ENCODE measurements at places on chromosomes 4 and X. TPM values are rescaled to one million over a fixed set of nuclear protein-coding genes. Genes with fewer than 3 reads are reported as not detected.

ADH4 gene
- 3.7 TPM for total RNA-seq

- no peak overlapping the region for H3K27ac ChIP-seq
- DNase-seq: no peak
- H3K4me1 ChIP-seq: no peaks in the 10 kb centered on the region
- H3K36me3 ChIP-seq: no peaks in the 10 kb centered on the region
Observed at GRCh38 chr4:124459941-124460310, 252.6 kb downstream of the ANKRD50 start.

DNA sequence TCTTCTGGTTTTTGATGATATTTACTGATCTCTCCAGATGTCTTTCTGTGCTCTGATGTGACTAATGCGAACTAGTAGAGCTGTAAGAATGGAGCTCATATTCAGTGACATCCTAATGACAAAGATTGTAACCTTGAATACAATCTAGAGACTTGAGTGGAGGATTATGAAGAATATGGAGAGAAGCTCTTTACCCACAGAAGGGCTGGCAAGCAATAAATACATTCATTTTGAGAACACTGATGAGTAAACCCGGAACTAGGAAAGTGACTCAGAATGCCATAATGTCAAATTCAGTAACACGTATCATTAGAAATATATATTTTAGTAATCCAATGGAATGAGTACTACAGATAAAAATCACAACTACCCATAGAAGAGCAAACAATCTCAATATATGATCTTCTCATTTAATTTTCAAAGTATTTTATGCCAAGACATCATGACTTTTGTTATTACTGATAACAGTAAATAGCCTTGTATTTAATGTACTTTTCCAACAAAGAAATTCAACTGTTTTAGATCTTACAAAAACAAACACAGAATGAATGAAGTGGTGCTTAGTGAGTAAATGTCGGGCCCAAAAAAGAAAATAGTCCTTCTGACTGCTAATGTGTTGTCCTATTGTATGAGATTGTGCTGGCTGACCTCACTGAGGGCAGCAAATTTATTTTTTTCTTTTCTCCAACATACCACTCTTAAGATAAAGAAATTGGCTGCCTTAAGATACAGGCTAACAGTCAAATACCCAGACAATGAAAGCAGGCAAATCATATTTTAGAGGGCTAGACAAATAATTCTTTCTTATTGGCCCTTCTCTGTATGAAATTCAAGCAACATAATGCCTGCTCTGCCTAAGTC is 49.2 kb upstream of the HDAC8 start:
- no peak overlapping the region for H3K4me3 ChIP-seq
- no peaks in the 10 kb centered on the region for H3K27me3 ChIP-seq
- H3K36me3 ChIP-seq: peaks cover 6% of the 10 kb centered on the region
- H3K27ac ChIP-seq: no peak overlapping the region

SSX5 gene
- total RNA-seq: not detected

- H3K4me1 ChIP-seq: peaks cover 12% of the 10 kb centered on the region
- H3K27ac ChIP-seq: no peak overlapping the region
- H3K27me3 ChIP-seq: no peaks in the 10 kb centered on the region
- H3K36me3 ChIP-seq: peaks cover 68% of the 10 kb centered on the region
Observed at GRCh38 chr4:94214703-94215319, 7.1 kb downstream of the SMARCAD1 start.

- no peak overlapping the region for H3K4me3 ChIP-seq
- no peaks in the 10 kb centered on the region for H3K36me3 ChIP-seq
- H3K4me1 ChIP-seq: no peaks in the 10 kb centered on the region
- DNase-seq: no peak
- H3K27ac ChIP-seq: no peak overlapping the region
- no peaks in the 10 kb centered on the region for H3K27me3 ChIP-seq
Observed at GRCh38 chr4:141467225-141467624, 169.2 kb upstream of the IL15 start.

DNA sequence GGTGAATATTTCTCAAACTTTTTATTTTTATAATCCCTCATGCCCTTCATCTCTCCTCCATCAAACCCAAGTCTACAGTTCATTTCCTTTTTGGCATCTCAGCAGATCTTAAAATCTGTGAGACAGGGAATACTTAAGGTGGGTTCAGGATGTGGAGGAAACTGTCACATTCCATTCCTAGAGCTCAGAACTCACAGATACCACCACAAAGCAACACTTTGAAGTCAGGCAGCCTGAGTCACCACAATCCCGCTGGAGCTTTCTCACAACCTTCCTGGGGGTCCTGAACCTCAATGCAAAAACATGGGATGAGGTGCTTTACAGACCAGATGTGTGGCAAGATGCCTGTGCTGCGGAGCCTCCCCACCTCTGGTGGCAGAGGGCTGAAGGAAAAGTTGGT is 63.2 kb downstream of the HHIP start:
- DNase-seq: no peak
- H3K4me3 ChIP-seq: no peak overlapping the region
- peaks cover 9% of the 10 kb centered on the region for H3K27me3 ChIP-seq
- no peak overlapping the region for H3K27ac ChIP-seq
- peaks cover 8% of the 10 kb centered on the region for H3K36me3 ChIP-seq

- DNase-seq: no peak
- no peak overlapping the region for H3K4me3 ChIP-seq
- no peaks in the 10 kb centered on the region for H3K4me1 ChIP-seq
- peaks cover 4% of the 10 kb centered on the region for H3K27me3 ChIP-seq
- no peak overlapping the region for H3K27ac ChIP-seq
Observed at GRCh38 chr4:140556372-140557085, 12.2 kb downstream of the UCP1 start.

GIMD1 gene
- not detected for total RNA-seq

DNA sequence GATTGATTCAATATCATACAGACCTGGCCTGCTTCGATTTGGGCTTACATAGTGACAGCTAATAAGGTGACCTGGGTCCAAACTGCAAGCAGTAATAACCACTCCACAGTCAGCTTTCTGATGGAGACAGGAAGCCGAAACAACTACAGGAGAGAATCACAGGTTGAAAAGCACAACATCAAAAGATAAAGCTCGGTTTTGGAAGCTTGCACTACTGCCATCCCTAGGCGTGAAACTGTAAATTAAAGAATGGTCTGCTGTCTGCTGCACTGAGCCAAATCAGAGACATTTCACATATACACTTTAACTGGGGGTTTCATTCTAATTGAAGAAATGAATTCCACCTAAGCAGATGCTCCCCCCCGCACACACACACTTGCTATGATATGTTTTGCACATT is 116.3 kb downstream of the DHX15 start:
- no peaks in the 10 kb centered on the region for H3K36me3 ChIP-seq
- no peak for DNase-seq
- H3K4me1 ChIP-seq: peaks cover 30% of the 10 kb centered on the region
- peaks cover 62% of the 10 kb centered on the region for H3K27me3 ChIP-seq
- no peak overlapping the region for H3K4me3 ChIP-seq
- H3K27ac ChIP-seq: no peak overlapping the region

GRCh38 chr4:105389167-105389566 is 84.7 kb downstream of the PPA2 start:
- no peaks in the 10 kb centered on the region for H3K4me1 ChIP-seq
- no peak overlapping the region for H3K27ac ChIP-seq
- H3K36me3 ChIP-seq: peaks cover 34% of the 10 kb centered on the region
- no peak overlapping the region for H3K4me3 ChIP-seq

- peaks cover 3% of the 10 kb centered on the region for H3K27me3 ChIP-seq
- no peak overlapping the region for H3K27ac ChIP-seq
- H3K36me3 ChIP-seq: no peaks in the 10 kb centered on the region
- DNase-seq: no peak
- no peak overlapping the region for H3K4me3 ChIP-seq
Observed at GRCh38 chrX:154300816-154301215, 5.2 kb downstream of the TKTL1 start.

DNA sequence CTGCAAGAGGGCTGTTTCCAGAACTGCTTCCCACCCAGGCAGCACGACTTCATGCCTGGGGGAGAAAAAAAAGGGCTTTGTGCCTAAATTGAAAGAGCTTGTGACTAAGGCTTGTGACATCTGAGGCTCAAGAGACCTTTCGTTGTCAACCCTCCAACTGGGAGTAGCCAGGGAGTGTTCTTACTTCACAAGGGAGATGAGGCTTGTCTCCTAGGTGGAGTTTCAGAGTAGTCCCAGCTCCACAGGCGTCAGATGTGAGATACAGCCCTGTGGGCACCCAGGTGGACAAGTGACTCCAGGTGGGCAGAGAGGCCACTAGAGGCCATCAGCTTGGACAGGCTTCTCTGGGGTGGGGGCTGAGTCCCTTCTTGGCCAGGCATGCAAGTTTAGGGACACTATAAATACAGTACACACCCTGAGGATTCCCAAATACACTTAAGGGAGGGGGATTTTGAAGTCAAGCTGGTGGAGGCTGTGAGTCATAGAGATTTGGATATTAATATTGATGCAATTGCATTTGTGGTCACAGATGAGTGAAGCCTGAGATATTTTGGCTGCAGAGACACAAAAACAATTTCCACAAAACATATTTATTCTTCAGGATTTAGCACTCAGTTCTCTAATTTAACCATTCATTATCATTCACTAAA is 40.1 kb upstream of the SETD7 start:
- no peak for DNase-seq
- H3K27me3 ChIP-seq: peaks cover 2% of the 10 kb centered on the region
- no peaks in the 10 kb centered on the region for H3K36me3 ChIP-seq

DNA sequence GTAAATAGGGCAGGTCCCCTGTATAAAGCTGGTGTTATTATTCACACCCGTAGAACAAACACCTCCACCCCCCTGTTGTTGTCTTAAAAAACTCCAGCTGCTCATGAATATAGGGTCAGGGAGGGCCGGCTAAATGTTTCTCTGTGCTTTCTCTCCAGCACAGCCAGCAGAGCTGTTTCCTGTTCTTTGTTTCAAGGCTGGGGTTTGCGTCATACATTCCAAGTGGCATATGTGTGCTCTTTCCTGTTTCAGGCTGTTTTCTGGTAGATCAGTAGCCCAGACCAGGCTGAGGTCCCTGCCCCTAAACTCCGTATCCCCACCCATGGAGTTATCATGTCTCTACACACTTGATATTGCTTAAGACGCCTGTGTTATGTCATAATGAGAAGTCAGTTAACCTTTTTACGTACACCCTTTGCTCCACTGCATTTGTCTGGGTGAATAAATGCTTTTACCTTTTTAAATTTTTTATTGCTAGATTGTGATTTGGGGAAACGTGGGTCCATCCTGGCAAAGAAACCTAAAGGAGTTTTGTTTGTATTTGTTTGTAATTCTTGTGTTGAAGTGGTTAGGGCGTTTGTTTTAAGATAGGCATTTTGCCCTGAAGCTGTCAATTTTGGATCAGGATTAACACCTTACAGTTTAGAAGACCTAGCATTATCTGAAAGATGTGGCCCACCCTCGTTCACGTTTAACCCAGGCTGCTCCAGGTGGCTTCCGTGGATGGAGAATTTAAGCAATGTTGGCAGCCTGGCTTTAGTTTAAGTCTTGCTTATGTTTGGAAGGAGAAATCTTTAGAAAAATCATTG is 3.3 kb downstream of the KLF3 start:
- H3K36me3 ChIP-seq: peaks cover 18% of the 10 kb centered on the region
- DNase-seq: no peak
- peaks cover 3% of the 10 kb centered on the region for H3K27me3 ChIP-seq
- H3K4me3 ChIP-seq: peak overlapping the region; percentile 99
- H3K27ac ChIP-seq: peak overlapping the region; percentile 100

PSAPL1 gene
- 1.2 TPM for total RNA-seq

DNA sequence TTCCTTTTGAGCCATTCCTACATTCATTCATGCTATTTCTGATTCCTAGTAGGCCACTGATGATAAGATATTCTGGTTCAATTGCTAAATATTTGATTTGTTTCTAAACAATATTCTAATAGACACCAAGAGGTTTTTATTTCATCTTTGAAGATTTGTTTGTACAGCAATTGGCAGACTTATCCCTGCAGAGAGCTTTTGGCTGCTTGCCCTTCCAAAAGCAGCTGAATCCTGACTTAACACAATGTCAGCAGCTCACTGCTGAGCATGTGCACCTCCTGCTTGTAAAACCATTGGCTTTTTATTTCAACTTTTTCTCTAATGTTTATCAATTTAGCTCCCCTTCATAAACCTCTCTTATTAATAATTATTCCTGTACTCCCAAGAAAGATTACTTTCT is 45.3 kb downstream of the MMRN1 start:
- no peak for DNase-seq
- no peaks in the 10 kb centered on the region for H3K27me3 ChIP-seq

DNA sequence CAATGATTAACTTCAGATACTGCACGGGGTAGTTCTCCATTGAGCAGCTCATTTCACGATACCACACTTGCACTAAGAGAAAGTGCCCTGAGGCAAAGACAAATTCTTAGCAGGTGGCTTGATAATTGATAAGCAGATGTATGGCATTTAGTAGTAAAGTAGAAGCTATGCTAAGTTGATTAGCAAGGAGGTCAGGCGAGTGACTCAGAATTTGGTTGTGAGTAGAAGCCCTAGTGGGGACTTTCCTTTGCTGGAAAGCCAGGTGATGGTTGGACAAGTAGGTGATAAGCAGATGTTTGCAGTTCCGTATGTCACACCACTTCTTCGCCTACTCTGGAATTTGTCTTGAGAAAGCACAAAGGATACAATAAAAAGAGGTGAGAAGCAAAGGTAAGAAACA is 58.7 kb downstream of the TLL1 start:
- no peak overlapping the region for H3K4me3 ChIP-seq
- H3K36me3 ChIP-seq: no peaks in the 10 kb centered on the region
- no peak overlapping the region for H3K27ac ChIP-seq
- H3K27me3 ChIP-seq: peaks cover 4% of the 10 kb centered on the region
- H3K4me1 ChIP-seq: no peaks in the 10 kb centered on the region

DNA sequence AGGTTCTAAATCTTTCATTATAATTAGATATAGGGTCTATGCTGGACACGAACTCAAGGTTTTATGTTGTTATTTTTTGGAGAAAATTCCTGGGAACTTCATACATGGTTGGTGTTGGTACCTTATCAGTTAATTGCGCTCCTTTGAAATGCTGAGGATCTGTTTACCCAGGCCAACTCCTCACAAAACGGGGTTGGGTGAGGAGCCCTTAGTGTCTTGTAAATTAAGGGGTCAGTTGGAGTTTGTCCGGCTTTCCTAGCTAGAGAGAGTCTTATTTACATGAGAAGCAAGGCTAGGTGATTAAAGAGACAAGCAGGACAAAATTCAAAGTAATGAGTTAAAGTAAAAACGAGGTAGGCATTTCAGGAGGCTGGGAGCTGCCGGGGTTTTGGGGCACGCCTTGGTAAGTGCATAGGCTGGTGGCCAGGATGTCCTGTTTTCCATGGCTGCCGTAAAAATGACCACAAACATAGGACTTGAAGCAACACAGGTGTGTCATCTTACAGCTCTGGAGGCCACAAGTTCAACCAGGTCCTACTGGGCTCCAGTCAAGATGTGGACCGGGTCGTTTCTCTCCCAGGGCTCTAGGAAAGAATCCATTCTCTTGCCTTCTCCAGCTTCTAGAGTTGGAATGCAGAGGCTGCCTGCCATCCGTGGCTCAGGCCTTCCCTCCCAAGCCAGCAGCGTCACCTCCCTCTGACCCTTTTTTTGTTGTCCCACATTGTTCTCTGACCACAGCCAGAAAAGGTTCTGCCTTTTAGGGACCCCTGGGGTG is 19.8 kb downstream of the PSAPL1 start:
- H3K36me3 ChIP-seq: no peaks in the 10 kb centered on the region
- peaks cover 5% of the 10 kb centered on the region for H3K4me1 ChIP-seq
- no peak overlapping the region for H3K27ac ChIP-seq

- no peak overlapping the region for H3K4me3 ChIP-seq
- H3K27me3 ChIP-seq: no peaks in the 10 kb centered on the region
- no peaks in the 10 kb centered on the region for H3K4me1 ChIP-seq
Observed at GRCh38 chrX:152154050-152154449, 15.7 kb upstream of the MAGEA10 start.

- no peaks in the 10 kb centered on the region for H3K4me1 ChIP-seq
- H3K27ac ChIP-seq: no peak overlapping the region
- DNase-seq: no peak
Observed at GRCh38 chrX:154827194-154828015, 7.1 kb downstream of the SMIM9 start.
